ENCODE measurements at places on chromosomes 1 and 21.

- DNase-seq, result no peak
These were observed 38.2 kb downstream of the SLC9A1 start for GRCh38 chr1:27116697-27117096.

- DNase-seq, result no peak
These were observed 6.8 kb downstream of the KCNC4 start for GRCh38 chr1:110216844-110217444.

GRCh38 chr1:172837816-172838679 is 179.1 kb downstream of the FASLG start:
- DNase-seq, result no peak

DNA sequence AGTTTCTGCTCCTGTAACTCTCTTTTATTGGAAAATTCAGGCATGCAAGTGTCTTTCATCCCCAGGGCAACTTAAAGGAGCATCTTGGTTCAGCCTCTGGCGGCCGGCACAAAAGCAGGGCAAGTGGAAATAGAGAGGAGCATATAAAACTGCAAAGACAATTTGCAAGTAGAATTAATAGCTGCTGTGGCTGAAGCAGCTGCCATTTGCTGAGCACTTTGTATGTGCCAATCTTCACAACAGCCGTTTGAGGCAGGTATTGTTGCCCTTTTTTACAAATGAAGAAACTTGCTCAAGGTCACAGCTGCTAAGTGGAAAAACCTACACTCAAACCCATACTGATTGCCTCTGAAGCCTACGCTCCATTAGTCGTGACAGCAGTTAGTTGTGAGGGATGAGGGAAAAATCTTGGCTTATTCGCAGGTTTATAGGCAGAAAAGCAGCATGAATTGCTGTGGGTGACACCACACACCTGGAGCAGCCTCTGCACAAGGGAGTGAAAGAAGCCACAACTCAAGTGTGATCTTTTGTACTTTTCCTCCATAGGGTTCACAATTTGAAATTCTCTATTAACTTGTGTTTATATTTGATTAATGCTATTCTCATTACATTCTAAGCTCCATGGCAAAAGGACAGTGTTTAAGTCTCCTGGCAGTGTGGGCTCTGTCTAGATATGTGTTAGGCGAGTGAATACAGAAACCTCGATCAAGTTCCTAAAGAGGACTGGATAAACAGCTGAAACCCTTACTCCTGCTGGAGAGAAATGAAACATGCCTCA is 99.0 kb upstream of the BEND5 start:
- DNase-seq, result peak; percentile 65

DNA sequence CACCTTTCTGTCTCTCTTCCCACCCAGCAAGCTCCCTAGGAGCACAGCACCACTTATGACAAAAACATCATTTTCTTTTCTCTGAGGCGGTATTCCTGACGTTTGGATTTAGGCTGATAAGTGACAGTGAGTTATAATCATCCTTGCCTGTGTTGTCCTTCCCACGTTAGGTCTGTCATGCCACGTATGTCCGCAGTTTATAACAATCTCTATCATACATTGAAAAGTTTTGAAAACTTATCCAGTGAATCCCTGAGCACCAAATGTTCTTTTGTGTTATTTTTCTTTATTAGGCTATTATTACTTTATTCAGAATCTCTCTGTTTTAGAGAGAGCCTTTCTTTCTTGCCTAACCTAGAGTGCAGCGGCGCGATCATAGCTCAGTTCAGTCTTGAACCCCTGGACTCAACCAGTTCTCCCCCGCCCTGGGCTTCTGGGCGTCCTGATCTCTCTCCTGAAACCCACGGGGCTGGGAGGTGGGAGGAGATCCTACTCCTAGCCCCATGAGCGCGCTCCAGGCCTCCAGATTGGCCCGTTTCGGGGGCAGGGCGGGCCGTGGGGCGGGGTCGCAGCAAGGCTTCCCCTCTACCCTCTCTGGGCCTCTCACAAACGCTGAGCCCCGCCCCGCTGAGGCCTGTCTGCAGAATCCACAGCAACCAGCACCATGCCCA is at the start of gene GSTM2:
Gene GSTM2 (plus strand): TSS at position 606 of the 671 bp plus-strand sequence. CDS start 59 bp downstream, at position 665.
- DNase-seq, result peak; percentile 81

DNA sequence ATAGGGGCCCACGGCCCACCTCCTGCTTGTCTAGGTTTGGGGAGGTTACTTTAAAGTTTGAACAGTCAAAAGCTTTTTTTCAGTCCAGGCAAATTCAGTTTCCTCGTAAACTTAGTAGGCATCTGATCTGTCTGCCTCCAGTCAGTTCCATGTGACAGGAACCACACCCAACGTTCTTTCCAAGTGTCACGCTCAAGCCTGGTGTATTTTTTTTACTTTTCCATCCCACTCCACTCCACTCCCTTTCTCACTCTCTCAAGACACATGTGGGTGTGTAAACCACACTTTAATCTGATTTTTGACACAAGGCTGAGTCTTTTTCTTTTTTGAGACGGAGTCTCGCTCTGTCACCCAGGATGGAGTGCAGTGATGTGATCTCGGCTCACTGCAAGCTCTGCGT is 60.3 kb upstream of the GPR153 start:
- no peak for DNase-seq

GRCh38 chr1:43205671-43206070 is 33.5 kb downstream of the CFAP57 start:
- DNase-seq, result no peak

DNA sequence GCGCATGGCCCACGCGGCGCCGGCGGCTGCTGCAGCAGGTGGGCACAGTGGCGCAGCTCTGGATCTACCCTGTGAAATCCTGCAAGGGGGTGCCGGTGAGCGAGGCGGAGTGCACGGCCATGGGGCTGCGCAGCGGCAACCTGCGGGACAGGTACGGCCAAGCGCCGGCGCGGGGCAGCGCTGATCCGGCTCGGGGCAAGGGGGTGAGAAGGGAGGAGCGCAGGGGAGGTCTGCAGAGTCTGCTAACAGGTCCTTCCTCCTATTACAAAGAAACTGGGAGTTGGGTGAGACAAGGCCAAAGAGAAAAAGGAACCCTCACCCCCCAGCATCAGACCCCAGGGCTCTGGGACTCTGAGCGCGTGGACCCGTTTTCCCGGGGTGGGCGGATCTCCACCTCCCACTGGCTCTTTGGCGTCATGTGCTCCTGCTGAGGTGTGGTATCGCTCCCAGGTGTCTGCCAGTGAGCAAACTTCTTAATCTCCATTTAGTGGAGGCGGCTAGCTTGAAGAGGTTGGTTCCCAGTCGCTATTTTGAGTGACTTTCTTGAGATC is 431 bp downstream of the MTARC1 start:
- DNase-seq, result peak; percentile 74

GRCh38 chr1:186708694-186709097 is 28.5 kb upstream of the PTGS2 start:
- DNase-seq, result no peak

GRCh38 chr1:106956721-106957120 is 99.8 kb upstream of the PRMT6 start:
- no peak for DNase-seq

Data from NCI-H2171 treated with DMSO at 0.1 percent for 48 hours (cell line).